ENCODE measurements at places on chromosomes 6 and 20.

DNA sequence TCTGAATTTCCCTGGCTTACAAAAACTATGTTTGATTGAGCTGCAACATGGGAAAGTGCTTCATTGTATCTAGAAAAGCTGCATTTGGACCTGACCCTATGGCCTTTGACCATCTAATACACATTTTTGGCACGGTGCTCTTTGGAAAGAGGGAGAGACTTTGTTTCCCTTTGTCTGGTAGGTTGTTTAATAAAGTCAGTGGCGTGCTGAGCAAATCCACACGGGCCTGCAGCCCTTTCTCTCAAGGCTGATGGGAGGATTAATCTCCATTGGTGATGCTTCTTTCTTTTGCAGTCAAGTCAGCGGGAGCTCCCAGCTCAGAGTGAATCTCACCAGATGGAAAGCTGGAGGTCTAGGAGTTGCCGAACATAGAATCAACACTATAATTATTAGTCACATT lies 314.7 kb upstream of the CNR1 start:
- DNase-seq: no peak

DNA sequence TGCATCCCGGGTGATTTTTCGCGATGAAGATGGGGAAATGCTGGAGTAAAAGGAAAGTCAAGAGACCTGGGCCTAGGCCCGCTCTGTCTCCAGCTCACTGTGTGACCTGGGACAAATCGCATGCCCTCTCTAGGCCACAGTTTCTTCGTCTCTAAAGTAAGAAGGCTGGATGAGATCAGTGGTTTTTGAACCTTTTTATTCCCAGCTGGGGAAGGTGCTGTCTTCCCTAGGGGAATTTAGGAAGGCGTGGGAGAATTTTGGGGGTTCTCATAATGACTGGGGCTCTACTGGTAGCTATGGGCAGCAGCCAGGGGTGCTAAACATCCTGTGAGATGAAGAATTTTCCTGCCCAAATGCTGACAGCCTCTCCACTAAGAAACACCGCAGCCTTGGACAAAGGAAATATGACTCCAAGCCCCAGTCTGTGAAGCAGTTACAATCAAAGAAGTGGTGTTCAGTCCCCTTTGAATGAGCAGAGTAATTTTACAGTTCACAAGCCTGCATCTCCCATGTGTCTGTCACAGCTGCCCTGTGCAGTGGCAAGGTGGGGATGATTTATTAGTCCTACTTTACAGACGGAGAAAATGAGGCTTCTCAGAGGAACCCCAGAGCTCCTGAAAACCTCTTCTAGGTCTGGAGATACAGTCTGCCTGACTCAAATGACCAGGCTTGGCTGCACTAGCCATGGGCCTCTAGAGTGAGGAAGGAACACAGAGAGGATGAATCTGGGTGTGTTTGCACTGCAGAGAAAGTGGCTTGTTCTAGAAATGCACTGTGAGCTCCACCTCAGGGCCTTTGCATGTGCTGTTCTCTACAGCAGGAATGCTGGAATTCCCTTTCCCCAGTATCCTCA lies 57.2 kb downstream of the RAB44 start:
- DNase-seq: no peak

GRCh38 chr6:150683320-150683719 lies 83.6 kb downstream of the PLEKHG1 start:
- no peak for DNase-seq

- DNase-seq: peak; percentile 15
These were observed 77.3 kb downstream of the KCNQ5 start for GRCh38 chr6:72699159-72699558.

GRCh38 chr6:6881438-6882225 lies 226.1 kb upstream of the RREB1 start:
- DNase-seq: no peak

DNA sequence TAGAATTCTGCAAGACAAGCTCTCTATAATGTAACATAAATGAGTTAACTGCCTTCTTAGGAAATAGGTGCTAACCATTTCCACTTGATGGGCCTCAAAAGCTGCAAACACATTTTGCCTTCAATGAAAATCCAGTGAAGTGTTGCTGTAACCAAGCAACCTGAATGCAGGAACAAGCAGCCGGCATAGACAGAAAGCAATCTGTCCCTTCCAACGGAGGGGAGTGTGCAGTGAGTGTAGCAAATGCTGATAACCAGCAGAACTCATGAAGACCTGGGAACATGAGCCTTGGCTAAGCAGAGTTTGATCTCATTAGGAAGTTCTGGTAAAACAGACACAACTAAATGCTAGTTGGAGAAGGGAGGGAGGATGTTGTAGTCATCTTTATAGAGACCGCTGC lies 697.8 kb downstream of the KIF16B start:
- no peak for DNase-seq

DNA sequence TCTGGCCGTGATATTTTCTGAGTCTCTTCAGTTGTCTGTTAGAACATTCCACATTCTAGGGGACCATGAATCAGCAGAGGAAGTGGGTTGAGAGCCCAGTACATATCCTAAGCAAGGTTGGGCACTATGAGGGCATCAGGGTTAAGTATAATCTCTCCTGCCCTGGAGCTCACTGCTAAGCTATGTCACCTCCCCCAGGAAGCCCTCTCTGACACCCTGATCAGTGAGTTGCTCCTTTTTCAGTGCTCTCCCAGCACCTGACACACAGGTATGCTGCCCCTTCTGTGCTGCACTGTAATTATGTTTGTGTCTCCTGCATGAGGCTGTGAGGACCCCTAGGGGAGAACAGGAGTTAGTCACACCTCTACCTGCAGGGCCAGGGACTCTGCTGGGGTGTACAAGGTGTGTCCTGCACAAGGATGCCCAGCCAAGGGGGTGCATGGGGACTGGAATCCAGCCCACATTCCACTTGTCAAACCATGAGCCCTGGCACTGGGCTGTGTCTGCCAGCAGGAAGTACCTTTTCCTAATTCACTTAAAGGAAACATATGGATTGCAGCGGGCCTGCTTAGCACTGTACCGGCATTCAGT lies 3.9 kb downstream of the RAB44 start:
- peak; percentile 6 for DNase-seq

DNA sequence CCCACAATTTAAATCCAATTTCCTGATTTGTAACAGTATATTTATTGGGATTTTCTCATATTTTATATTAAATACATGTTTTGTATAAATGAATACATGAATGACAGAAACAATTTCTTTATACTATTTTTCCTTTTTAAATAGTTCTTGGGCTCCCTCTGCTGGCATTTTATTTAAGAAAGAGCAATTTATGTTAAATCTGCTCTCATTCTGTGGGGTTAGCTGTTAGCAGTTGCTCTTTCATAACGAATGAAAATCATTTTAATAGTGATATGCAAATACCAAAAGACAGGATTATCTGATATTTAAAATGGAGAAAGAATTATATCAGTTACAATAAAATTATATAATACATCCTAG lies 118.3 kb downstream of the RALGAPA2 start:
- DNase-seq: peak; percentile 39

- no peak for DNase-seq
These were observed 58.0 kb downstream of the E2F3 start for GRCh38 chr6:20459682-20460081.

GRCh38 chr20:58224097-58224496 lies 4.4 kb downstream of the ANKRD60 start:
- DNase-seq: no peak

DNA sequence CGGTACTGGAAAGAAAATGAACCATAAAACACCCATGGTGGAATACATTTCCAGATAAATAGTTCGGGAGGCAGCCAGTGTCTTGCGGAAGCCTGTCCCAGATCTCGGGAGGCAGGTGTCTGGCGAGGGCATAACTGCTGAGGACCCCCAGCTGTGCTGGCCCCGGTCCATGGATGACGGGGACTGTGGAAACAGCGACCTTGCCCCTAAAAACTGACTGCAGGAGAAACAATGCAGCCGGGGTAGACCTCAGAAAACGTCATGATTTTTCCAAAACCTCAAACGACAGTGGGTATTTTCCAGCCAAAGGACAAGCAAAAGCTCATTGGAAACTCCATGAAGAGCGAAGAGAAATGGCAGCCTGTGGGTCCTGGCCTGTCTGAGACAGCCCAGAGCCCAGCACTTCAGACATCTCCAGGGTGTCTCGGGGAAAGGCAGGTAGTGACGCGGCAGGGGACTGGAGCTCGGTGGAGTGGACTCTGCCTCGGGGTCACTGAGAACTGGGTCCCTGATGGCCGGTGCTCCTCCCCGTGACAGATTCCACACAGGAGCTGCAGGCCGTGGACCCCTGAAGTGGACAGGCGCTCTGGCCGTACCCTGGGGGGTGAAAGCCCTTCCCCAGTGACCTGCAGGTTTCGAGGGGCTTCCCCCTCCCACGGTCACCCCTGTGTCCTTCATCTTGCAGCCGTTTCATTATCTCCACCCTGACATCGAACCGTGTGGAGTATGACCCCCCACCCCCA lies 188.6 kb downstream of the SYNDIG1 start:
- DNase-seq: no peak

DNA sequence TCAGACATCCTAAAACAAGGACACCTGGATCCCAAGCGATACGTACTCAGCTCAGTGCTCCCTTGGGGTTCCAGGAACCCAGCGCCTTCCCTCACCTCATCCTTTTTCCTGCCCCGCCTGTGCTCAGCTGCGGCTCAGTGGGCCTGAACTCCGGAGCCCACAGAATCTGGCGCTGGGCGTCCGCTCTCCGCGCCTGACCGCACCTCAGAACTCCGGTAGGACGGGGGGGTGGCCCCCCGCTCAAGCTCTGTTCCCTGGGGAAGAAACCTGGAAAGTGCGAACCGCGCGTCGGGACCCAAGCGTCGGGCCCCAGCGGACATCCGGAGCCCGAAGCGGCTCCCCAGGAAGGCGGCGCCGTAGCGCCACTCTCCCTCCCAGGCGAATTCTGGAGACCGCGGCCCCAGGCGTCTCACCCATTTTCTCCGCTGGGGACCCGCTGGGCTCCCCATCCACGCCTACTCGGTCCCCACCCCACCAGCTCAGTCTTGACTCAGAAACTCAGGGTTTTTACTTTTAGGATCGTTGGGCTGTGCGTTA lies 336 bp upstream of the LY6G5C start:
- DNase-seq: peak; percentile 23

DNA sequence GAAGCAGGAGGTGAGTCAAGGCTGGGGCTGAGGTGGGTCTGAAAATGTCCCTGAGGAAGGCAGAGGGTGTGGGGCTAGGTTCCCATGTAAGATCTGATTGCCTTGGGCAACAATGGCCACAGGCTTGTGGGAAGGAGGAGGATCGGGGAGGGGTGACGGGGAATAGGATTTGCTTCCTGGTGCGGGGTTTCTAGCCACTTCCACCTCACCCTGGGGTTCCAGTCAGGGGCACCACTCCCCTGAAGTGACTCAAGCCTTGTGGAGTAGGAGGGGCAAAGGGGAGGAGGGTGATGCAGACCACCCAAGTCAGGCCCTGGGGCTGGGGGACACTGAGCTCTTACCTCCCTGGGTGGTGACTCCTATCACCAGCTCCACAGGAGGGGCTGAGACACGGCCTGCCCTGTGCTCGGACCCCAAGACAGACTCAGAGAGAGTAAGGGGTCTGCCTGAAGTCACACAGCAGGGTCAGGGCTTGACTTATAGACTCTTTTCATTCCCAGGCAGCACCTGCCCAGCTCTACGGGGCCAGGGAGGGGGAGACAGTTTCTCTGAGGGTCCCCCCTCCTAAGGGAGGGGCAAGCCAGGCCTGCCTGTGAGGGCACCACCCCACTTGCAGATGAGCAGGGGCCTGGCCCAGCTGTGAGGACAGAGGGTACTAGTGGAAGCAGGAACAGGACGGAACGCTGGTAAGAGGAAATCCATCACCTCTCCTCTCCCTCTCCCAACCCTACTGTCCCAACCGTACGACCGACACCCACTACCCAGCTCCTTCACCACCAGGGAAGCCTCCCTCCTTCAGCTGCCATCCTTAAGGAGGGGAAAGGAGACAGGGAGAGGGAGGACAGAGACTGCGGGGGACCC lies 12.4 kb upstream of the SPDEF start:
- no peak for DNase-seq

DNA sequence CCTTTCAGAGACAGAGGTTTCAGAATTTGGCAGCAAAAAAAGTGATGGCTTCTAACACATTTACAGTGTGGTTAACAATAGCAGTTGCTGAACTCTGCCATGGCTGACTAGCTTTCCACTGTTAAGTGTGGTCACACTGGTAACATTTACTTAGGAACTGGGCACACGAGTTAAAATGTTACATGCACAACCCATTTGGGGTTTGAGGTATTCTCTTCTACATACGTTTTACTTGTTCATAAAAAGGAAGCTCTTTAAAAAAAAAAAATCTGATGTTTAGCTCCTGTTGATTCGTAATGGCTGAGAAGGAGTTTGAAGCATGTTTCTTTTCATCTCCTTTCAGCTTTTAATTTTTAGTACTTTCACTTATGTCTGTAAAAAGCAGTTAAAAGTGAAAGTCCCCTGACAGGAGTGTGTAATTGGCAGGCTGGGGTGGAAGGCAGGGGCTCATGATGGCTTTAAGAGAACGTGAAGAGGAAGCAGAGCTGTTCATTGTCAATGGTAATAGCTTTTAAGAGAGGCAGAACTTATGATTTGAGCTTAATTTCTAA lies 245.9 kb downstream of the FARS2 start:
- DNase-seq: no peak

DNA sequence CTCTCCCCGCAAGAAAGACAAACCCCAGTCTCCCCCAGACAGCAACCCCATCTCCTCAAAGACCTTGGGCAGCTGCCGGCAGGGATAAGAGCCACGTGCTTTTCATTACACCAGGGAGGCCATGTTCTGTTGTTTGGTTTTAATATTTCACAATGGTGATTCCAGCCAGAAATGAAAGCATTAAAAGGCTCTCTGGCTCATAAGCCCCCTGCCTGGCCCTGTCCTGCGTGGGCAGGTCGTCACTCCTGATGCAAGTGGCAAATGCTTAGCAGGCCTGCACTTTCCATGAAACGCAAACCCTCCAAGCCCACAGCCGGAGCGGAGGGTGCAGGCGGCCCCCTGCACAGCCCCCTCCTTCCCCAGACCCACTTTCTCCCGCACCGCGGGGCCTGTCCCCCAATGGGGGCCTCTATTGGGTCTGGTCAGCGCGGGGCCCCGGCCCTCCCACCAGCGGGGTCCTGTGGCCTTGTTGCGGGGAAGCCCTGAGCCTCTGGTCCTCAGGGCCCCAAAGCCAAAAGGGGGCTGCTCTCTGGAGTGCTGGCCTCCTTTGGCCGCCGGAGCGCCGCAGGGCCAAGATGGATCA lies 77.2 kb downstream of the TMEM242 start:
- peak; percentile 81 for DNase-seq

DNA sequence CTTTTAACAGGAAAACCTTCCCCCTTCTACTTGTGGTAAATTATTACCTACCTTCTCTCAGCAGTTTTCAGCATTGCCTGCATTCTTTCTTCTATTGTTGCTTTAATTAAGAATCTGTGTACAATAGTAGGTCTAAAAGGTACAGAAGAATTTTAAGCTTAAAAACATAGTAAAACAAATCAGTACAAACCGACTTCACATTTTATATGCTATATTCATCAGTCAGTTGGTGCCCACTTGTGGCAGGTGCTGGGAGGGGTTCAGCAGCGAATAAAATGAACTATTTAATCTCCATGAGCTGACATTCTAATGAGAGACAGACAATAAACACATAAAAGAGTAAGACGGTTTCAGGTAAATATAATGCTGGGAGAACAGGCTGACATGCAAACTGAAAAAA lies 73.4 kb upstream of the FBXO30 start:
- no peak for DNase-seq

- DNase-seq: peak; percentile 45
These were observed 175.1 kb downstream of the VEGFA start for GRCh38 chr6:43944908-43945767.

- DNase-seq: peak; percentile 68
These were observed 143.9 kb upstream of the ZNF217 start for GRCh38 chr20:53737396-53738038.
